ENCODE measurements at places on chromosomes 16 and 17. TPM values are rescaled to one million over a fixed set of nuclear protein-coding genes. Genes with fewer than 3 reads are reported as not detected.

The BRICD5 gene
- total RNA-seq, result 13.9 TPM

GRCh38 chr16:785563-786535 is 2.3 kb downstream of the RPUSD1 start:
- H3K4me3 ChIP-seq, result peak overlapping the region; percentile 55
- H3K4me1 ChIP-seq, result peaks cover 14% of the 10 kb centered on the region
- H3K27ac ChIP-seq, result no peak overlapping the region
- peaks cover 4% of the 10 kb centered on the region for H3K36me3 ChIP-seq
- no peaks in the 10 kb centered on the region for H3K27me3 ChIP-seq
- DNase-seq, result peak; percentile 63

DNA sequence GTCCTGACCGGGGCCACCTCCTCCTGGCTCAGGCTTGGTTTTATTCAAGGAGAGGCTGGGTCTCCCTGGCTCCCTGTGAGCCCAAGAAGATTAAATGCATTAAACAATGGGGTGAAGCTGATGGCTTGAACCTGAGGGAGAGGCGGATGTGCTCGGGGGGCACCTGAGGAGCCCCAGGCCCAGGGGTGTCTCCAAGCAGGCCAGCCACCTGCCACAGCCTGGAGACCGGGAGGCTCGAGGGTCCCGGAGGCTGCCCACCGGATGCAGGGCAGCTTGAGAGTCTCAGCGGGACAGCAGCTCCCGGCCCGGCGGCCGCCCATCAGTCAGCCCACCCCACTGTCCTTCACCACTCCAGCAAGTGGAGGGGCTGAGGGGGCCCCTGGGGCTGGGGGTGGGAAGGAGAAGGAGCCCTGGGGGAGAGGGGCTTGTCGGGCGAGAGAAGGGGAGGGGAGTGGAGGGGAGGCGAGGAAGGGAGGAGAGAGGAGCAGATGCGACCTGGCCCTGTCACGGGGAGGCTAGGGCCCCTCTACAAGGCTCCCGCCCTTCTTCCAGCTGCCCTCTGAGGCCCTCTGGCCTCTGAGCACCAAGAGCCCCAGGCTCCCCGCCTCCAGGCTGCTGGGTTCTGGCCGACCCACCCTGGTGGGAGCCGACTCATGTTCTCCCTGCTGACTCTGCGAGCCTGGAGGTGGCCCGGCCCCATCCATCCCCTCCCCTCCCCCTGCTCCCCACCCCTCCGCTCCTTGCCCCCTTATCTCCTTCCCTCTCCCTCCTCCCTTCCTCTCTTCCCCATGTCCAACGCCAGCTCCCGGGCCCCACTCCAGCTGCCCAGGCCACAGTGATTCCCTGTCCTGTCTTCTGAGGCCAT is 13.2 kb downstream of the CD7 start:
- H3K27me3 ChIP-seq, result peaks cover 2% of the 10 kb centered on the region
- peak overlapping the region; percentile 100 for H3K27ac ChIP-seq
- DNase-seq, result no peak

DNA sequence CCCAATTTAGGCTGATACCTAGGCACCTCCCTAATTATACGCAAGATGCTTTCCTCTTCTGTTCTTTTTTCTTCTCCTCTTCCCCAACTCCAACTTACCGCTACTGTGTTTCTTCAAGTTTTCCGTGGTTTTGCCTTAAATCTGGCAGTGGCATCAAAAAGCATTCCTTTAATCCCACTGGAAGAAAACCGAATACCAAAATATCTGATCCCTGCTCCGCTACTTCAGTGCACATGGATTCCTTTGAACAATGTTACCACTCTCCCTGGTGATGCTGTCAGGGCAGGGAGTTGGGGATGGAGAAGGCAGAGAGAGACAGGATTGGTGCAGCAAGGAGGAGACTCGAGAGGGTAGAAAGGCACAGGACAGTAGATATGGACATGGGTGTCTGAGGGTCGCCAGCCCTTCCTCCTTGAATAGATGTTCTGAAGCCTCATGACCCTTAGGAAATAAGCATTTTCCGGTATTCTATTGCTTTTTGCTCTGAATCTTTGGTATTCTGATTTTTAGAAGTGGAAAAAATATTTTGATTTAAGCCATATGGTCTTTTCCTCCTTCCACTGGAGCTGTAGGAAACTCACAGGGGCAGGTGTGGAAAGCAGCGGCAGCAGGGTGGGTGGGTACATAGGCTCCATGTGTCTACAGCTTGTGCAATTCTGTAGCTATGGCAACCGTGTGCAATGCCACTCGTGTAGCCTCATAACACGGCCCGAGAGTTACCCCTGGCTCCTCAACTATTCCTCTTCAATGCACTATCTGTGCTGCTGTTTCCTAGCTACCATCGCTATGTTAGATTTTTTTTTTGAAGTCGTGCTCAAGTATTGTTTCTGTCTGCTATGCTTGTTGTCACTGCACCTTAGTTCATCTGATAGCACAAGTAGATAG is 32.3 kb upstream of the TANC2 start:
- DNase-seq, result no peak
- H3K36me3 ChIP-seq, result no peaks in the 10 kb centered on the region
- no peak overlapping the region for H3K4me3 ChIP-seq
- no peaks in the 10 kb centered on the region for H3K4me1 ChIP-seq

Measured in activated CD4-positive, alpha-beta T cell treated with anti-CD3 and anti-CD28 coated beads, Interleukin-2, amount 10 ng/mL, durations not matched to agents 7 days and 5 days (primary cell).